Effector CD8-positive, alpha-beta T cell (primary cell): ENCODE measurements at places on chromosomes 2 and 18.

DNA sequence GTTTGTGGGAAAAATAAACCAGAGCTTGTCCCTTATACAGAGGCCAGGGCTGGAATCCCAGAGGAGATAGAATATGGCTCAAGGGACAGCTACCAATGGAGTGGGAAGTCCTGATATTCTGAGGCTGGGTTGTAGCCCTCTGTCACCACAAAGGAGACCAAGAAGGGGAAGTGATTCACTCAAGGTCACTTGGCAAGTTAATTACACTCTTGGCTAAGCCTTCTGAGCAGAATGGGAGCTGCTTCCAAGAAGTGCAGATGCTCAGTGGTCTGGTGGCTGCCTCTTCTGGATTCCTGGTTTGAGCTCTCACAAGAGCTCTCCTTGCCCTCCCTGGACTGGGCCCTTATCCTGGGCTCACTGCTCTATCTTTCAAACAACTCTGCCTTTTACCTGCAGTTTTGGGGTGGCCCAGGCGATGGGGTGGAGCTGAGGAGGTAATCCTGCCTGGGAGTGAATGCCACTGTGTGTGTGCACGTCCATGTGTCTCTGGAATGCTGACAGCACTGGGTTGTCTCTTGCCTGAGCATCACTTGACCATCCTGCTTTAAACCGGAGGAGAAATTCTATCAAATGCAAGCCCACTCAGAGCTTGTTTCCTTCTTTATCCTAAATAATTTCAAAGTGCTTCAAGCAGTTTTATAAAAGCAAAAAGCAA, 168.2 kb downstream of the KCNS3 start:
- DNase-seq: no peak

DNA sequence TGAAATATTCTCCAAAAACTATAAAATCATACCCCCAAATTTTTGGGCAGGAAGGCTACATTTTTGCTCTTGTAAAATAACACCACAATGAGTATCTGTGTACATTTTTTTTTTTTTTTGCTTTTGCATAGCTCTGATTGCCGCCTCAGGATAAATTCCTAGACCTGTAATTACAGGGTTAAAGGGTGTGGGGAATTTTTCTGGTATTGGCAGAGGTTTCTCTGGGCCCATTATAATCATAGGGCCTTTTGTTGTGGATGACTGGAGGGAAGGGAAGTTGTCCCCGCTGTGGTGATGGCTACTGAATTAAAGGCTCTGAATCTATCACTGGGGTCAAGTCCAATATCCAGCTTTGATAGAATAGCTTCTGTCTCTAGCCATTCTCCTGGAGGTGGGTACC, 26.6 kb downstream of the CCDC195 start:
- no peak for DNase-seq

GRCh38 chr2:59655809-59656208, 897.6 kb downstream of the BCL11A start:
- no peak for DNase-seq

- DNase-seq: no peak
Measured at GRCh38 chr18:35732636-35733035, 151.1 kb downstream of the GALNT1 start.

DNA sequence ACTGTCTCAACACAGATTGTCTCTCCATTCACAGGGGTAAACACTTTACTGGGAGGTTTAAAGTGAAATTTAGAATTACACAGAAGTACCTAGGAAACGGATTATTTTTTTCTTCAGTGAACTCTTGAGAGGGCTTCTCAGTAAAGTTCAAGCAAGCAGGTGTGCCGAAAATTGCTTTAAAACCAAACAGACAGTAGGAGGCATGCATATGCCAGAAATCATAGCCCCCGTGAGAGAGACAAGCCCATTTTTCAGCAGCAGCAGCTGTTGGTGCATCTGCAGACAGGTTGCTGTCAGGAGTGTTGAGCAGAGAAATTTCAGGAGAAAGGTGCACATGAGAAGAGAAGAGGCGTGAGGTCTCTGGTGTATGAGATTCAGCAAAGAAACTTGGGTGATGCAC, 2115.5 kb upstream of the CELF4 start:
- DNase-seq: no peak

DNA sequence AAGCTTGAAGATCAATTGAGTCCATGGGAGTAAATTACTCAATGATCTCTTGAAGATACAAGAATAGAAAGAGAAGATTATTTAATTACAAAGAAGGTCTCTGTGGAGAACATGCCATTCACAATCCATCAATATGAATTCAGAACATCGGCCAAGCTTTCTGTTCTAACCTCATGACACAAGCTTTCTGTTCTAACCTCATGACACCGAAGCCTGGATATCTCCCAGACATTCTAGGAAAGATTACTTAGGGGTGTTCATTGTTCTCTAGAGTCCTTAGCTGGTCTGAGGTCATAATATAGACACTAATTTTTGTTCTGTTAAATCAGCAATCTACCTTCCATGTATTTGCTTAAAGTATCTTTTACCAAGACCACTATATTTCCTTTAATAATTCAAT, 95.5 kb downstream of the RDH14 start:
- DNase-seq: no peak
